Psoas muscle (tissue), 8 donors: ENCODE measurements at places on chromosomes 6 and 20. TPM values are rescaled to one million over a fixed set of nuclear protein-coding genes. Genes with fewer than 3 reads are reported as not detected.

DNA sequence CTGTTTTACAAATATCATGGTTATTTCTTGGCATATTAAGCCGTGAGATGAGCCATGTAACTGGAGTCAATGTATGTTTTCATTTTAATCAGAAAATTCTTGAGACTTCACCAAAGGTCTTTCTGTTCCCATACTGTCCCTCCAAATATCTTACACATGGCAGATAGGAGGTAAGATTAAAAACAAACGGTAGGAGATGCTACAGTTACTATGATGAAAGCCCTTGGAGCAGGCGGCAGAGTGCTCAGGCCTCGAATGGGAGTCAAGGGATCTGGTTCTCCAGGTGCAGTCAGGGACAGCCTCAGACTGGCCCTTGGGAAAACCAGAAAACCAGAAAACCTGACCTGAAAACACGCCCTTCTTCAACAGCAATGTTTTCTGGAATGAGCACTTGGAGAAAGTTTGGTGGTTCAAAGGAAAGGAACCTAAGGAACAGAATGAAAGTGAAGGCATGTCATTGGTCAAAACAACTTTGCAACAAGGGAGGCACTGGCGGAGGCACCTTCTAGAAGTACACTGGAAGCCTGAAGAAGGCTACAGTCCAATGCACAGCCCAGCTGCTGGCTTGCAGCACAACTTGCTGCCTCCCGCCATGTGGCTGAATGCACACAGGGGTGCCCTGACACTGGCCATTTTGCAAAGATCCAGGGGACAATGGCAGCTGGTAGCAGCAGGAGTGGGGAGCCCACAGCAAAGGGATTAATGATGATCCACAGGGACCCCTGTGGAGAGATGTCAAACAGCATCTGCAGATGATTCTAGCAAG is 17.4 kb upstream of the FOXO3 start:
- no peaks in the 10 kb centered on the region for H3K27me3 ChIP-seq
- H3K4me3 ChIP-seq, result no peak overlapping the region
- H3K4me1 ChIP-seq, result peaks cover 30% of the 10 kb centered on the region
- peak overlapping the region; percentile 67 for H3K27ac ChIP-seq
- H3K36me3 ChIP-seq, result no peaks in the 10 kb centered on the region
- DNase-seq, result no peak

- no peak overlapping the region for H3K27ac ChIP-seq
- H3K36me3 ChIP-seq, result no peaks in the 10 kb centered on the region
- H3K4me3 ChIP-seq, result no peak overlapping the region
- H3K27me3 ChIP-seq, result no peaks in the 10 kb centered on the region
- no peaks in the 10 kb centered on the region for H3K4me1 ChIP-seq
Measured at GRCh38 chr6:97497713-97498331, 214.8 kb upstream of the MMS22L start.

- H3K36me3 ChIP-seq, result no peaks in the 10 kb centered on the region
- H3K4me3 ChIP-seq, result no peak overlapping the region
- no peaks in the 10 kb centered on the region for H3K4me1 ChIP-seq
- DNase-seq, result no peak
- H3K27ac ChIP-seq, result no peak overlapping the region
Measured at GRCh38 chr6:128097009-128097408, 196.2 kb upstream of the THEMIS start.

- H3K4me1 ChIP-seq, result no peaks in the 10 kb centered on the region
- H3K36me3 ChIP-seq, result no peaks in the 10 kb centered on the region
- no peak for DNase-seq
- no peak overlapping the region for H3K27ac ChIP-seq
- H3K4me3 ChIP-seq, result no peak overlapping the region
Measured at GRCh38 chr6:27441001-27441400, 31.9 kb downstream of the ZNF184 start.

ZSCAN16 gene
- polyA plus RNA-seq, result 7.1 TPM

GRCh38 chr6:12717356-12717755 is 789 bp downstream of the PHACTR1 start:
- H3K4me3 ChIP-seq, result no peak overlapping the region
- no peaks in the 10 kb centered on the region for H3K36me3 ChIP-seq
- no peaks in the 10 kb centered on the region for H3K4me1 ChIP-seq
- no peaks in the 10 kb centered on the region for H3K27me3 ChIP-seq
